ENCODE measurements at places on chromosomes 7 and 10.

GRCh38 chr7:48471196-48471595, 299.9 kb downstream of the ABCA13 start:
- DNase-seq: no peak

GRCh38 chr10:22536620-22537019, 177.8 kb downstream of the PIP4K2A start:
- peak; percentile 27 for DNase-seq

GRCh38 chr10:97612386-97612785, 20.9 kb downstream of the MORN4 start:
- peak; percentile 89 for DNase-seq

GRCh38 chr7:43689115-43689514, 40.2 kb downstream of the COA1 start:
- DNase-seq: no peak

DNA sequence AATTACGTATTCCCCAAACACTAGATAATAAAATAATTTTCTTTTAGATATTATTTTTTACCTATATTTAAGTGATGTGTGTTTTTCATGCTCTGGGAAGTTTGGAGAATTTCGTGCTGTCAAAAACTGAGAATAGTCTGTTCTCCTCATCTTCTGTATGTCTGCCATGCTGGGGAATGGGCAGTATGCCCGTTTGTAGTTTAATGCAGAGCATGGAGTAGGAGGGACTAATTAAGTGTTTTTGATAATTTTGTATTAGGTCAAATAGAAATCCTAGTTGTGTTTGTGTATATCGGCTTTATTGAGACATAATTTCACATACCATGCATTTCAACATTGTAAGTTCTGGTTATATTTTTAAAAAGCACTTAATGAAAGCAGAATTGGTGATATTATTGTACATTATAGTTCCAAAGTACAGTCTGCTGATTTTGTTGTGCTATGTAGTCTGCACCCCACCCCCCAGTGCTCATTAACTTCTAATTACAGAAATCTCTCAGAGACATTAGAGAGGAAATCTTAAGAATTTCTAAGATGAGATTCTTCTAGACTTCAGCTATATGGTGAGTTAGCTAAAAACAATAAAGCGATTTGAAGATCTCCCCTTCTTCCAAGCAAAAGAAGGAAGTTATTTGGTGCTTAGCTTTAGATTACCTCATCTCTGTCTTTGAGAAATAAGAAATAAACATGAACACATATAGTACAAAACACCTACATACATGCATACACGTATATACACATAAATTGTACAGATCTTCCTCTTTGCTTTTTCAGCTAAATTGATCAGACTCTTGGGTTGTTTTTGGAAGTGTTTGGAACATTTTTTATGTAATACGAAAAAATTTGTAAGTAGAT, 22.2 kb downstream of the ZRANB1 start:
- DNase-seq: no peak

GRCh38 chr7:15326044-15326644, 235.7 kb downstream of the AGMO start:
- DNase-seq: peak; percentile 72

All from DMS53 (cell line).